Activated CD8-positive, alpha-beta T cell treated with anti-CD3 and anti-CD28 coated beads for 36 hours (primary cell): ENCODE measurements at places on chromosomes 7 and 10. TPM values are rescaled to one million over a fixed set of nuclear protein-coding genes. Genes with fewer than 3 reads are reported as not detected.

- no peaks in the 10 kb centered on the region for H3K27me3 ChIP-seq
- peaks cover 16% of the 10 kb centered on the region for H3K4me1 ChIP-seq
- no peak overlapping the region for H3K4me3 ChIP-seq
Measured at GRCh38 chr10:97747573-97747972, 10.6 kb downstream of the ZFYVE27 start.

GRCh38 chr10:48768144-48768766 lies 83.6 kb downstream of the WDFY4 start:
- no peaks in the 10 kb centered on the region for H3K4me1 ChIP-seq
- DNase-seq = no peak
- no peaks in the 10 kb centered on the region for H3K27me3 ChIP-seq
- H3K4me3 ChIP-seq = no peak overlapping the region
- no peak overlapping the region for H3K27ac ChIP-seq

GRCh38 chr10:61692447-61693010 lies 29.8 kb downstream of the CABCOCO1 start:
- no peak overlapping the region for H3K4me3 ChIP-seq
- no peak overlapping the region for H3K27ac ChIP-seq
- DNase-seq = no peak
- peaks cover 9% of the 10 kb centered on the region for H3K27me3 ChIP-seq

- DNase-seq = no peak
- H3K36me3 ChIP-seq = no peaks in the 10 kb centered on the region
- H3K4me1 ChIP-seq = no peaks in the 10 kb centered on the region
Measured at GRCh38 chr10:78267598-78267997, 233.9 kb downstream of the RPS24 start.

DNA sequence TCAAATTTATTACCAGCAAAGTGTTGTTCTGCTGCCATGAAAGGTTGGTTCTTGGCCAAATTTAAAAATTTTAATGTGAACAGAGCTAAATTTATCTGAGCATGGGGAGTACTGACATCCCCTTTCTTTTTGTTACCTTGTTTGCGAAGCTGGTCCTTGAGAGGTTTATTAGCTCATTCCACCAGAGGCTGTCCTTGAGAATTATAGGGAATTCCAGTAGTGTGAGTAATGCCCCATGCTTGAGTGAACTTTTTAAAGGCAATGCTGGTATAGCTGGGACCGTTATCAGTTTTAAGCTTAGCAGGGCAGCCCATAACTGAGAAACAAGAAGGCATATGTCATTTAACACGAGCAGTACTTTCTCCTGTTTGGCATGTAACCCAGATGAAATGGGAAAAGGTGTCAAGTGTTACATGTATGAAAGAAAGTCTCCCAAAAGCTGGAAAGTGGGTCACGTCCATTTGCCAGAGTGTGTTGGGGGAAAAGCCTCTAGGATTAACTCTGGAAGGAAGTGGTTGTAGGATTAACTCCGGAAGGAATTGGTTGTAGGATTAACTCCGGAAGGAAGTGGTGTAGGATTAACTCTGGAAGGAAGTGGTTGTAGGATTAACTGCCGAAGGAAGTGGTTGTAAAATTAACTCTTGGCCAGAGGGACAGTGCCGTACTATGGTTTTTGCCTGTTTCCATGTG lies 37.3 kb upstream of the AKR1C2 start:
- H3K4me3 ChIP-seq = no peak overlapping the region
- DNase-seq = no peak
- H3K36me3 ChIP-seq = no peaks in the 10 kb centered on the region
- H3K27me3 ChIP-seq = no peaks in the 10 kb centered on the region

- H3K27me3 ChIP-seq = peaks cover 7% of the 10 kb centered on the region
- no peaks in the 10 kb centered on the region for H3K36me3 ChIP-seq
- H3K27ac ChIP-seq = no peak overlapping the region
- no peak overlapping the region for H3K4me3 ChIP-seq
- no peak for DNase-seq
- no peaks in the 10 kb centered on the region for H3K4me1 ChIP-seq
Measured at GRCh38 chr7:22049766-22050500, 104.2 kb upstream of the CDCA7L start.

The EMX2 gene
- total RNA-seq = not detected

The CYP26C1 gene
- total RNA-seq = not detected

The MPP7 gene
- 14.3 TPM for total RNA-seq

The DKK1 gene
- total RNA-seq = not detected
